ENCODE measurements at places on chromosomes 11 and 22.

DNA sequence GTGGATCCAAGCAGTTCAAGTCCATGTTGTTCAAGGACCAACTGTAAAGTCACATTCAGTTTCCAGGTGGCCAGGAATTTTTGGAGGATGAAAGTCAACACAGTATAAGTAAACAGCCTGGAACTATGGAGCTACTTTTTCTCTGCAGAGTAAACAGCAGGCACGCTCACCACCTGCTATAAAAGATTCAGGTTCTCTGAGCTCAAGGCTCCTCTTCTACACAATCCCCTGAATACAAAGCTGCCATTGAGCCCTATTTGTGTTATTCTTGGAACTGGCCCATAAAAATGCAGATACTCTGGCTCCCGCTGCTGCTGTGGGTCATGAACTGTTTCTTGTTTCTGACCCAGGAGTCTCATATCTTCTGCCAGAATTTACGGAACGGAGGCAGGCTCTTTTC lies 56.9 kb upstream of the PRR5 start:
- no peak for DNase-seq

DNA sequence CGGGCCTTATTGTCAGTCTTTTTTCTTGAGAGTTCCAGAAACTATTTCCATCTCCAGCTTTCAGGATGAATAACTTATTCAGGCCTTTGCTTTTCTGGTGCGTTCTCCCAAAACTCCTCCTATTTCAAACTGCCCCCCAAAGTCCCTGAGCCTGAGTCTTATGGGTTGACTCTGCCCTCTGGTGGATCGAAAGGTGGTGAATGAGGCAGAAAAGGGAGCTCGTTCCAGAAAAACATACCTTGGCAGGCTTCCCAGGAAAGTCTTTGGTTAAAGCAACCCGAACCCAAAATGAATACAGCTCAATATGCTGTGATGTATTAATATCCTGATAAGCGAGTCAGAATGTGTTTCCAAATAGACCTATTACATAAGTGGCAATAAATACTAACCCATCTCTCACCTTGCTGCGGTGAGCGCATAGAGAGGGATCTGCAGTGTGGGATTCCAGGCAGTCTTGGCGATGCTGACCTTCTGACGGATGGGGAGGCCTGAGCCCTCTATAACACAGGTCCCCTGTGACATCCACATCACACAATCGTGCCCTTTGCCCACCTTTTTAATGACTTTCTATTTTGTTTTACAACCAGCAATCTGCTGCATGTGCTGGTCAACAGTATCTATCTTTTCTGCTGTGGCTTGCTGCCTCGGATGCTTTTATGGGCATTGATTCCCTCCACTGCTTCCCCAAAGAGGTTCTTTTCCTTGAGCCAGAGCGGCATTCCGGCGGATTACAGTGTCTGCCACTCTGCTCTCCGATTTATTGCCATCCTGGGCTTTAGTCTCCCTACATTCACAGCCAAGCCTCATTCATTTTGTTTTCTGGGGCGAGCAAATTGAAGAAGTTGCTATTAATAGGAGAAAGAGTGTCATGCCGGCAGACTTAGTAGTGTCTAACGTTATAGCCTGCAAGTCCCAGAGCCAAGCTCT lies 756.8 kb downstream of the NTM start:
- no peak for DNase-seq

GRCh38 chr11:94325681-94326080 lies 21.3 kb downstream of the IZUMO1R start:
- peak; percentile 15 for DNase-seq

DNA sequence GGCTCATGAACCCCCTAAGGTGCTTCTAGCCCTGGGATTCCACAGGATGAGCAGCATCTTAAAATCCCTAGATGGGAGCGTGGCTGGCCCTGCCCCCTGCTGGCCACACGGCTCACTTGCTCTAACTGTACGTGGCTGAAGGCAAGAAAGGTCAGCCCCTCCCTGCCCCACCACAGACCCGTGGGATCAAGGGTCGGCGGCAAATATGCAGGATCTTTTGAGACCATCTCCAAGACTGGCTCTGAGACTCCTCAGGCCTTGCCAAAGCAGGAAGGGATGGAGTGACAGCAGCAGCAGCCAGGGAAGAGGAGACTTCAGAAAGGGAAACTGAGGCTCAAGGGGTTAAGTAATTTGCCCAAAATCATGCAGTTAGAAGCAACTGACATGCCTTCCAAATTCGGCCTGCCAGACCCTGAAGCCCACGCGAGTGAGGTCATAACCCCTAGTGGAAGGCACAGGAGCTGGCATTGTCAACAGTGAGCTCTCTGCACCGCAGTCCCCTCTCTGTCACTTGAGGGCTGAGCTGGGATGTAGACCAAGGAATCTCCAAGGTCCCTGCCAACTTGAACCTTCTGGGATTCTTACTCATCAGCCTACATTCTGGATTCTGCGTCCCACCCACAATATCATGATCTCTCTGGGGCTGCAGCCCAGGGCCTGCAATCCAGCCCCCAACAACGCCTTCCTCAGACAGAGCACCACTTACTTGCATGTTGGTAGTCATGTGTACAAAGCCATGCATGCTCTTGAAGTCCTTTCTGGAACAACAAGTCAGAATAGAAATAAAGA lies 31.4 kb downstream of the CREB3L1 start:
- DNase-seq: peak; percentile 58

DNA sequence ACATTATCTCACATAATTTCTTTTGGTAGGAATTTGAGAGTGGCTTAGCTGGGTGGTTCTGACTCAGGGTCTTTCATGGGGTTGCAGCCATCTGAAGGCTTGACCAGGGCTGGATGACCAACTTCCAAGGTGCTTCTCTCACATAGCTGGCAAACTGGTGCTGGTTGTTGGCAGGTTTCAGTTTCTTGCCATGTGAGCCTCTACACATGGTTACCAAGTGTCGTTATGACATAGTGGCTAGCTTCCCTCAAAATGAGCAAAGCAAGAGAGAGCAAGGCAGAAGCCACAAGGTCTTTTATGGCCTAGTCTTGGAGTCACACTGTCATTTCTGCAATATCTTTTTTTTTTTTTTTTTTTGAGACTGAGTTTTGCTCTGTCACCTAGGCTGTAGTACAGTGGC lies 4.2 kb upstream of the TFIP11 start:
- DNase-seq: no peak

GRCh38 chr11:23453522-23453921 lies 593.2 kb upstream of the CCDC179 start:
- DNase-seq: no peak

DNA sequence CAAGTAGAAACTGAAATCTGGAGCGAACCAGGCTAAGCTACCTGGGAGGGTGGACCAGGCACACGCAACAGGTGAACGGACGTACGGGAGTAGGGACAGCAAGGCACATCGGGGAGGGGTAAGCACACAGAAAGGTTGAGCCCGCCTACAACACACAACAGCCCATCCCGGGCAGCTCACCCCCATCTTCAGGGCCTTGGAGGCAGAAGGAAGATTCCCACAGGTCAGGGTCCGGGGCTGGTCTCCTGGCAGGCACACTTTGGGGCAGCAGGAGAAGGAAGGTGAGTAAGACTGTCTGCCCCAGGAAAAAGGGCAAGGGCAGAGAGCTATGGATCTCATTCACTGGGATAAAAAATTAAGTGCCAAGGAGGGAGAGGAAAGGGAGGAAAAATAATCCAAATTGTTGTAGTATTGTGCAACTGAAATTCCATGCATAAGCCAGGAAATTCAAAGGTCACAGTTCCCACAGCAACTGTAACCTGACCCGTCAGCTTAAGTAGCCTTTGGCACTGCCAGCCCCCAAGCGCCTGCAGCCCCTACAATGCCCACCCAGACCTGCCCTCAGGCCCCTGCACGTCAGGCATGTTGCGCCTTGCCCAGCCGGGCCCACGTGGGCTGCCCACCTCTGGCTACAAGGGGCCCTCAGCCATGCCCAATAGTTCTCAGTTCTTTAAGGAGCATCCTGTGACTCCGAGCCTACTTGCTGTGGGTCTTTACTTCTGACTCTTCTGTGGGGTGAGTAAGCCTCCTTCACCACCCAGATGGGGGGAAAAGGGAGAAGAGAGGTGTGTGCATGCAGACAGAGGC lies 51.8 kb downstream of the MICAL3 start:
- DNase-seq: no peak

GRCh38 chr11:79040348-79040747 lies 400.5 kb downstream of the TENM4 start:
- DNase-seq: no peak

- DNase-seq: no peak
Observed at GRCh38 chr11:103923451-103923931, 112.9 kb upstream of the DDI1 start.

DNA sequence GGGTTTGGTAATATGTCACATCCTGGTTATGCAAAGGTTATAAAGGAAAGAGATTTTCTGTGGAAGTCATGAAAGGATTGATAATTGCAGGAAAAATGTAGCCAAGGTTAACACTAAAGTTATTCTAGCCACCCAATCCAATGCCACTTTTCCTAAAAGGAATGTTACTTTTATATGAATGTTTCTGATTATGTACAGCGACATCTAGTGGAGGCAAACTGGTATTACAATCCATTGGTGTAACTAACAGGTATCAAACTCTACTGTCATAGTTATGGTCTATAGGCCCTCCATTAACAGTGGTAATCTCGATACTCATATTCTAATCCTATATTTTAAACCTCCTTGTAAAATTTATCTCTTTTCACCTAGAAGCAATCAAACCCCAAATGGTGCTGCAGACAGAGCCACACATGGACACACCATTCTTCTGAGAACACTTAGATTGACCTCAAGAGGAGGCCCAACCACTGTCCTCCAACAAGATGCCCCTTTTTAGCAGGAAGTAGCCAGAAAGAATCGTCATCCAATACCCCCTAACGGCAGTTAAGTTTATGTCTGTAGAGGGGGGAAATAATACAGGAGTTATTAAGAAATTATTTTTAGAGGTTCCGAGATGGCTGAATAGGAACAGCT lies 74.9 kb upstream of the RAG2 start:
- DNase-seq: peak; percentile 1

- DNase-seq: no peak
Observed at GRCh38 chr11:76524461-76524860, 79.6 kb downstream of the EMSY start.

DNA sequence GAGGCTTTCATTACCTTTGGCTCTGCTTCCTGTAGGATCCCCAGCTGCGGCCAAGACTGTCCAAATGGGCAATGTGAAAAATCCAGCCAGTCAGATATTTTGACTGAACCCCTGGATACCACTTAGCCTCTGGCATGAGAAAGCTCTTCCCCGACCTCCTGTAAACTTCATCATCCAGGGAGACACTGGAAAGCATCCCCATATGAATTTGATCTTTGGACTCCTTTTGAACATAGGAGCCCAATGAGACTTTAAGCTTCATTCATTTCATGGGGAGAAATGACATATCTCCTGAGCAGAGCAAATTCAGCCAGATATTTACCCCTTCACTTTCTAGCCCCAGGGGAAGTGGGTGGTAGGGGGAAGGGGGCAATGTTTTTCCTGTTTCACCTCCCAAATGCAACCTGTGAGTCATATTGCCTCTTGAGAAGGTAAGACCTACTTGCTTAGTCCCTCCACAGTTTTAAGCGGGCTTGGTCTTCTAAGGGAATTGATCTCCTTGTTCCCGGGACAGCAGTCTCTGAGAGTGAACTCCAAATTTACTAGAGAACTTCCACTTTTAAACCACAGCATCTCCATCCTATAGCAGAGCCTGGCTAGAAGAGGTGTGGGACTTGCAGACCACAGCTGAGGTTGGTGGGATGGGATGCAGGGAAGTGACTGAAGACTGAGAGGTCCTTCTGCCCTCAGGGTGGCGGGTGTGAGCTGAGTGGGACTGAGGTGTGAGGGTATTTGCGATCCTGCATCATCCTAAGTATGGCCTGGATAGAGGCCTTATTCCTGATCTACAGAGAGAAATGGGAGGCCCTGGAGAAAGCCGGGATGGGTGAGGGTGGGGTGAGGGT lies 20.3 kb upstream of the POU2AF1 start:
- DNase-seq: no peak

DNA sequence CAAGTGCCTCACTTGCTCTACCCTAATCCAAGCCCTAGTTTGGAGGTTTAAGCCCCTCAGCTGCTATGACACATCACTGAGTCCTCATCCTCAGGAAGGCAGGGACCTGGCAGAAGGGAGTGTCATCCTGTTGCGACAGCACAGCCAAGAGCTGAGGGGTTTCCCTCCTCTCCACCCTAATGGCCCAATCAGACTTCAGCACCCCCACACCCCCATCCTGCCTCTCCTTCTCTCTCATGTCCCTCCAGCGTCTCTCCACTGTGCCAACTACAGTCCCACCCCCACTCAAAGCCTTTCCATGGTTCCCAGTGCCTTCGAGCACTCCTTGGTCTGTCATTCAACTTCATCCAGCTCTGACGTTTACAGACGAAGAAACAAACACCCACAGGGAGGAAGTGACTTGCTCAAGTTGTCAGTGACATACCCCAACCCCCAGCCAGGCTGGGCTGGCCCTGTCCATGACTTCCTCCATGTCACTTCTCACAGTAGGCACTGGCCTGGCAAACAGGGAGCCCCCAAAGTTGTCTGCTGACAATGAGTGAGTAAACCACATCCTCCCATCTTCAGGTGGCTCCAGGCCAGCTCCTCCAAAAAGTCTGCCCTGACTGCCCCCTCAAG lies 15.6 kb downstream of the ARAP1 start:
- no peak for DNase-seq

DNA sequence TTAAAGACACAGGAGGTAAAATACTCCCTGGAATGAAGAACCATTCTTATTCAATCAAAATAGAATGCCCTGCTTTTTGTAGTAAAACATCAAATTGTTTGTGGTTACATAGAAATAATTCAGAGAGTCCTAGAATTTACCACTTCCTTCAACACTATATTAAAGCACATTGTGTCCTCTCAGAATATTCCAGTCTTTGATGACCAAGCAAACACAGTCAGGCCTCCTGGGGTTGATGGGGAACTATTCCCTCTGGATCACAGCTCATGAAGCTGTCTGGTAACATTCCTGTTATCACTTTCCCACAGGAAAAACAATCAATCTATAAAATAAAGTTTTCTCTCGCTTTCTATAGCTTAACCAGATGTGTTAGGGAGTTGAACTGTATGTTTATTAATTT lies 389.3 kb downstream of the KCNA4 start:
- DNase-seq: no peak

DNA sequence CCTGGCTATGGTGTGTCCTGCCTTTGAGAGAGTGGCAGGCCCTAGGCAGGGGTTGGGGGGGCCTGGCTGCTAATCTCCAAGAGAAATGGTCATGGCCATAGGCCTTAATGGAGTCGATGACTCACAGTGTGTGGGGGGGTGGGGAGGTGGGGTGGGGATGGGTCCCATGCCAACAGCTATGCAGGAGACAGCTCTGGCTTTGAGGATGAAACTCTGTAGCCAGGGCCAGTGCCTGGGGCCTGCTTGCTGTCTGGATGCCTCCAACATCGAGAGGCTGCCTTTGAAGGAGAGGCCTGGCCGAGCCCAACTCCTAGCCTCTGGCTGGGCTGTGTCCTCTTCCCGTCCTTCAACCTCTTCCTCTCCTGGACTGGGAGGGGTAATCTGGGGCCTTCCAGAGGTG lies 23.9 kb upstream of the TSPAN18 start:
- DNase-seq: no peak

All from GM18507 (cell line).